ENCODE measurements at places on chromosomes 1 and 21.

DNA sequence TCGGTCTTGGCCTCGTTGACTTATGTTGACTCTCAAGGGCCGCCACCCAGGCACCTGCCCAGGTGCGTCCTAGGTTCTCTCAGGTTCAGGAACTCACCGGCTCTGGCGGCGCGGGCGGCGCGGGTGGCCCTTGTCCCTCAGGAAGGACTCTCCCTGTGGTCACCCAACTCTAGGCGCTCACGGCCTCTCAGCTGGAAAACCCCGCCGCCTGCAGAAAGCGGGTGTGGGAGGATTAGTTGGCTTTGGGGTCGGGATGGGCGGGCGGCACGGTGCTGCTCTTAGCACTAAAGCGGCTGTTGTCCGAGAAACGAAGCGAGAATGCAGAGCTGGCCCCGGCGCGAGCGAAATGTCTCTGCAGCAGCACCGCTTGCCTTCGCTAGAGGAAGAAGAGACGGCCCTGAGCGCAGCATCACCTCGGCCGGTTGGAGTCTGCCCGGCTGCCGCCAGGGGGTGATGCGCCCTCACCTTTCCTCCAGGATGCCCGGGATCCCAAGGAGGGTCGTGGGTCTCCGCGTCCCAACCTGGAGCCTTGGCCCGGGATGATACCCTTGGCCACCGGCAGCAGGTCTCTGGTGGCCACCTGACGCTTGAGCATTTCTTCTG is 8.1 kb upstream of the TADA1 start:
- peak; percentile 21 for DNase-seq

DNA sequence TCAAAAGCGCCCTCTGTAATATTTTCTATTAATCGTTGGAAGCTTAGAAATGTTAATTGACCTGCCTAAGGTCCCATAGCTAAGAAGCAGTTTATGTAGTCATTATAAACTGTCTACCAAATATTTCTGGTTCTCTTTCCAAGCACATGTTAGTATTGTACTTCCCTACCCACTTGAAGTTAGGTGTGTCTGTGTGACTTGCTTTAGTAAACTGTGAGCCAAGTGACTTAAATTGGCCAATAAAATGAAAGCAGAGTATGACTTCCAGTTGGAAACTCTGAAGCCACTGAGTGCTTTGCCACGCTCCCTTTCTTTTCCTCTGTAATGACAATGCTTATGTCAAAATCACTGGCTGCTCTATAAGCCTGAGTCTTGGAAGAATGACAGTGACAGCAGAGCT is 20.6 kb upstream of the ADAMTS1 start:
- no peak for DNase-seq

DNA sequence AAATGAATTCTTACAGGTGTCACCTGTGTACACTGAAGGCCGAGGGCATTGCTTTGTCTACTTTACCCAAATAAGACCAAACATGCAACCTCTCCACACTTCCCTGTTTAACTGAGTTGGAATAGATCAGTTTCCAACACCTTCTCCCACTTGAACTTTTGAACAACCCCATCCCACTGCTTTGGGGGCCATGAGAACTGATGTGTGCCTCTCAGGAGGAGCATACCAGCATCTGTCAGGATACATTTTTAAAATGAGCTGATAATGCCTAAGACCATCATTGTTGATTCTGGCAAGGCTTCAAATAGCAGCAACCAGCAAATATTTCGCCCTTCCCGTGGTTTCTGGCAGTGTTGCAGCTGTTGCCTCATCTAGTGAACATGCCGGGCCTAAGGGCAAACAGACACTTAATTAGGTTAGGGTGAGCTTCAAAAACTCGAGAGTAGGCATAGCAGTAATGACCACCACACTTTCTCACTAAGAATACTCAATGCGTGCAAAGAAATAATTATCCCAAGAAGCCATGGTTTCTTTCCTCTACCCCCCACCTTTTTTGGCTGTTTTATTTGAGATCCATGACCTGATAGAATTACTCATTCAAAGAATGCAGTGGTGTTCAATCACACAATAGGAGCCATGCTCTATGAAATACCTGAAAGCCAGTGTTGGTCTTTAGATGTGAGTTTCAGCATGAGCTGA is 63.7 kb downstream of the MAP10 start:
- no peak for DNase-seq

DNA sequence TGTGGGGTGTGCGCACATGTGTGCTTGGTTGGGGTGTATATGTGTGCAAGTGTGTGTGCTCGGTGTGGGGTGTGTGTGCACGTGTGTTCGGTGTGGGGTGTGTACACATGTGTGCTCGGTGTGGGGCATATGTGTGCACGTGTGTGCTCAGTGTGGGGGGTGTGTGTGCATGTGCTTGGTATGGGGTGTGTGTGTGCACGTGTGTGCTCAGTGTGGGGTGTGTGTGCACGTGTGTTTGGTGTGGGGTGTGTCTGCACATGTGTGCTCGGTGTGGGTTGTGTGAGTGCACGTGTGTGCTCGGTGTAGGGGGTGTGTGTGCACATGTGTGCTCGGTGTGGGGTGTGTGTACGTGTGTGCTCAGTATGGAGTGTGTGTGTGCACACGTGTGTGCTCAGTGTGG is 77.5 kb downstream of the PRDM16 start:
- no peak for DNase-seq

GRCh38 chr1:239912471-239912870 is 179.2 kb upstream of the FMN2 start:
- DNase-seq = no peak

- no peak for DNase-seq
These were observed 1.4 kb downstream of the HMGN1 start for GRCh38 chr21:39347537-39347936.

DNA sequence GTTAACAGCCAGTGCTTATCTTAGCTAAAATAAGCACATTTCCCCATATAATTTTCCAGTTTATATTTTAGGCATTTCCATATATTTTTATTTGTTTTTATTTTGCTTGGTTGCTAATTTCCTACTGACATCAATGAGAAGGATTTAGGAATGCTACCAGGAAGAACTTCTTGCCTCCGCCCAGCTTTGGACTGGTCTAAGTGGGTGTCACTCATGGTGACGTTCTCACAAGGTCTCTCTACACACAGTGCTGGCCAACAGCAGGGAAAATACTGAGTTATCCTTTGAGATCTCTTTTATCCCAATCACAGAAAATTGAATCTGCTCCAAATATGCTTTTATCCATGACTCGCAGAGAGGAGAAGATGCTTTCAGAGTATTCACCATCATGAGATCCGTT is 13.2 kb downstream of the MX1 start:
- DNase-seq = no peak

- no peak for DNase-seq
These were observed 37.5 kb downstream of the TOR1AIP2 start for GRCh38 chr1:179840107-179840506.

GRCh38 chr1:116310180-116310579 is 62.9 kb upstream of the ATP1A1 start:
- DNase-seq = no peak

DNA sequence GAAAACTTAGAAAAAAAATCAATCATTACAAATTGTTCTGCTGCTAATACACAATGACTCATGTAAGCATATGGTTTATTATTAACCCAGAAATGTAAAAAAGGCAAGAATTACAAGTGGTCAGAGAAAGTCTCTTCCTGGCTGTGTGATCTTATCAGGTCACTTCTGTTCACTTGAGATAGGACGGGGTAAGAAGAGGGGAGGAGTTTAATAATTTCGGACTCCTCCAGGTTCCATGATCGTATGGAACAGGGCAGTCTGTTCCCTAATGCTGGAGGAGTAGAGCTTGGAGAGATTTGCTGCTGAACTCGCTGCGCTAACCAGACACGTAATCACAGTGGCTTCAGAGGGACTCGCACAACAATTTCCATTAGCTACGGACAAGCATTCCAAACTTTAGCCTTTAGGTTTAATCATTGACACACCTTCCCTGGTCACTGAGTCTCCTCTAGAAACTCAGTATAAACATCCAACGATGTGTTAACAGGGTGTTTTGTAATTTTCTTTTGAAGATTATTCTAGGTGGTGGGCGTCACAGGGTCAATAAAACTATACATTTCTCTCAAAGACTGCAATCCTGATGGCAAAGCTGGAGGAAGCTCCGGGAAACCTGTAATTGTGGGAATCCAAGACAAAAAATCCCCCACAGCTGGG is 1.3 kb downstream of the CRYZ start:
- DNase-seq = no peak

GRCh38 chr1:36154335-36154734 is 1.6 kb upstream of the MAP7D1 start:
- DNase-seq = no peak
